ENCODE measurements at places on chromosomes 16 and 17. TPM values are rescaled to one million over a fixed set of nuclear protein-coding genes. Genes with fewer than 3 reads are reported as not detected.

KCNH4 gene
- not detected for total RNA-seq

FBXO39 gene
- not detected for total RNA-seq

DNA sequence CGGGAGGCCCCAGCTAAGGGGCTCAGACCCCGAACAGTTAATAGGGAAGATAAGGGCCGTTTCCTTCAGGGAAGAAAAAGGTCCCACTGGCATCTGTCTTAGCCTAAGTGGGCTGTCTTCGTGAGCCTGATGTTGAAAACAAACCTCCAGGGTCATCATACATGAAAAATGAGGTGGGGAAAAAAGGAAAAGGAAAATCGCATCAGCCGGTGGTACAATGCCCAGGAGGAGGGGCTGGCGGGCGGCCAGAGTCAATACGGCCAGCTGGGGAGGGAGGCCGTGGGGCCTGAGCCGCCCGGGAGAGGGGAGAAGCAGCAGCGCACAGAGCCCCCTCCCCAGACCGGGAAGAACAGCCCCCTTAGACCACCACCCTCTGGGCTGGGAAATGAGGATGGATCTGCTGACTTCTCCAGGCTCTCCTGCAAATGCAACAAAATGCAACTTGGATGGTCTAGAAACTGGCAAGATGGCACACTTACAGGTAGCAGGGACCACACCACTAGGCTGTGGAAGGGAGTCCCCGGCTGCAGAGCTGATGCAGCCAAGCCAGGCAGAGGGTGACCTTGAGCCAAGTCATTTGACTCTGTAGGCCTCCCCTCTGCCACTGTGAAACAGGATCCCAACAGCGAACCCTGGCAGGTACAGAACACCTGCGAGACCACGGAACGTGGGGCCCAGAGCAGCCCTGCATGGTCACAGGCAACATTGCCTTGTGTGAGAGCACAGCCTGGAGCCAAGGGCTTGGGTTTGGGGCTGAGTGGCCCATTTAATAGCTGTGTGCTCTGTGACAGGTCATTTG, 448.5 kb downstream of the SOX9 start:
- DNase-seq, result peak; percentile 65

ZFPM1 gene
- total RNA-seq, result 85.7 TPM

BEAN1 gene
- total RNA-seq, result not detected

DNA sequence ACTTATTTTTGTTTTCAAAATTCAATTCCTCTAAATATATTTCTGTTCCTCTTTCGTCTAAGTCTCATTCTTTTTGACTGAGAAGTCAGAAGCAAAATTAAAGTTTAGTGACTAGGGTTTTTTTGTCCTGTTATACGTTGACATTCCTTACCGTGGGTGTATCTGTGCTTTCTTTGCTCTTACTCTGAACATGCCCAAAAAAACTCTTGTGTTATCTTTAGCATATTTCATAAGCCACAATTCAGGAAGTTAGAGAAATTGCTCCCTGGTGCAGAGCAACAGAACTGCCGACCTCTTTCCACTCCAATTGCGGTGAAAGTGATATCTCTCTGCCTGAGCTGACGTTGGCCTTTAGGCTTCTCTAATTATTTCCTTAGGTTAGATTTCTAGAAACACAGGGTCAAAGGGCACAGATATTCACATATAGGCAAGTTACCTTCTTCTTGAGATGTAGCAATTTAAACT, 65.7 kb downstream of the CENPV start:
- peak; percentile 37 for DNase-seq

DNA sequence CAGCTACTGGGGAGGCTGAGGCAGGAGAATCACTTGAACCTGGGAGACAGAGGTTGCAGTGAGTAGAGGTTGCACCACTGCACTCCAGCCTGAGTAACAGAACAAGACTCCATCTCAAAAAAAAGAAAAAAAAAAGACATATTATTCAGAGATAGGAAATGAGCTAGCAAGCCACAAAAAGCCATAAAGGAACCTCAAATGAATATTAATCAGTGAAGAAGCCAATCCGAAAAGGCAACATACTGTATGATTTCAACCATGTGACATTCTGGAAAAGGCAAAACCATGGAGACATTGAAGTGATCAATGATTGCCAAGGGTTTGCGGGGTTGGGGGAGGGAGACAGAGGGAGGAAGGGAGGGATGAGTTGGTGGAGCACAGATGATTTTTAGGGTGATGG, 8.4 kb upstream of the EXOC7 start:
- no peak for DNase-seq

- DNase-seq, result no peak
These were observed 126.6 kb downstream of the C16orf95 start for GRCh38 chr16:87190288-87191230.

GRCh38 chr16:78461087-78461486, 361.6 kb downstream of the WWOX start:
- no peak for DNase-seq

GRCh38 chr16:48999044-48999443, 282.6 kb downstream of the CBLN1 start:
- no peak for DNase-seq

GRCh38 chr17:64315032-64315490, 52.0 kb upstream of the TEX2 start:
- DNase-seq, result peak; percentile 77

GRCh38 chr17:73007407-73007806, 85.1 kb downstream of the SLC39A11 start:
- peak; percentile 57 for DNase-seq

- no peak for DNase-seq
These were observed 7.7 kb upstream of the RAB37 start for GRCh38 chr17:74729368-74729767.

NATD1 gene
- 5.3 TPM for total RNA-seq

KCNJ18 gene
- not detected for total RNA-seq

- DNase-seq, result no peak
These were observed 17.3 kb downstream of the IGFBP4 start for GRCh38 chr17:40460604-40460967.

GRCh38 chr16:47156680-47157215, 13.0 kb upstream of the NETO2 start:
- no peak for DNase-seq

GRCh38 chr17:40850293-40850972, 16.6 kb downstream of the KRT12 start:
- DNase-seq, result no peak

GRCh38 chr17:69057280-69057679, 3.4 kb downstream of the ABCA9 start:
- DNase-seq, result no peak

CEP131 gene
- total RNA-seq, result 12.5 TPM

DNA sequence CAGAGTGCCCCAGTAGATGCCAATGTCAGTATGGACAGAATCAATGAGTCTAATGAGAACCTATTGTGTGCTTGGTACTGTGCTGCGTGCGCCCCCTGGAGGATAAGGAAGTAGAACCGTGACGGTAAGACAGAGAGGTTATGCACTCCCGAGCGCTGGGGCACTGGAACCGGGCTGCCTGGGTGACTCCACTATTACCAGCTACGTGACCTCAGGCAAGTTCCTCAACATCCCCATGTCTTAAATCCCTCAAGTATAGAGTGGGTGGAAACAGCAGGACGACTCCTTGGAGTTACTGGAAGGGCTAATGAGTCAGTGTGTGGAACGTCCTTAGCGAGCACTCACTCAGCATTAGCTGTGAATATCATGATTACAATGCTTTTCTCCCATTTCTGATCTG, 16.2 kb downstream of the CHST4 start:
- DNase-seq, result peak; percentile 48

GRCh38 chr17:13541032-13541480, 60.7 kb downstream of the HS3ST3A1 start:
- DNase-seq, result peak; percentile 41

GRCh38 chr16:48284772-48285409, 37.6 kb upstream of the ABCC11 start:
- DNase-seq, result no peak

CRYM gene
- not detected for total RNA-seq

KRT12 gene
- total RNA-seq, result not detected

GRCh38 chr16:53257001-53257400, 177.3 kb upstream of the RBL2 start:
- no peak for DNase-seq

DNA sequence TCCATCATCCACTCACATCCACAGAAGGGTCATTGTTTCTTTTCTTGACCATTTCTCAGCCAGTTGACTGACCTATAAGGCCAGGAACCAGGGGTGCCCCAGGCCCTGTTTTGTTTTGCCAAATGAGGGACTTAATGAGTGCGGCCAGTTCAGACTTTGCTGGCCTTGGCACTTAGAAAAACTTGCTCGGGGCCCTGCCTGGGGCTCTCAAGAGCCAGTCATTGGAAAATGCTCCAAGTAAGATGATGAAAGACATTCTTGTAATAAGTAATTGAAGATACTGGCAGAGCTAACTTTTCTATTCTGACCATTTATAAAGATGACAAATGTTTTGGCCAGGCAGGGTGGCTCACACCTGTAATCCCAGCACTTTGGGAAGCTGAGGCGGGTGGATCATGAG, 29.0 kb upstream of the CLEC18B start:
- DNase-seq, result no peak

GRCh38 chr16:84229471-84229870, 10.3 kb downstream of the KCNG4 start:
- DNase-seq, result no peak

DNA sequence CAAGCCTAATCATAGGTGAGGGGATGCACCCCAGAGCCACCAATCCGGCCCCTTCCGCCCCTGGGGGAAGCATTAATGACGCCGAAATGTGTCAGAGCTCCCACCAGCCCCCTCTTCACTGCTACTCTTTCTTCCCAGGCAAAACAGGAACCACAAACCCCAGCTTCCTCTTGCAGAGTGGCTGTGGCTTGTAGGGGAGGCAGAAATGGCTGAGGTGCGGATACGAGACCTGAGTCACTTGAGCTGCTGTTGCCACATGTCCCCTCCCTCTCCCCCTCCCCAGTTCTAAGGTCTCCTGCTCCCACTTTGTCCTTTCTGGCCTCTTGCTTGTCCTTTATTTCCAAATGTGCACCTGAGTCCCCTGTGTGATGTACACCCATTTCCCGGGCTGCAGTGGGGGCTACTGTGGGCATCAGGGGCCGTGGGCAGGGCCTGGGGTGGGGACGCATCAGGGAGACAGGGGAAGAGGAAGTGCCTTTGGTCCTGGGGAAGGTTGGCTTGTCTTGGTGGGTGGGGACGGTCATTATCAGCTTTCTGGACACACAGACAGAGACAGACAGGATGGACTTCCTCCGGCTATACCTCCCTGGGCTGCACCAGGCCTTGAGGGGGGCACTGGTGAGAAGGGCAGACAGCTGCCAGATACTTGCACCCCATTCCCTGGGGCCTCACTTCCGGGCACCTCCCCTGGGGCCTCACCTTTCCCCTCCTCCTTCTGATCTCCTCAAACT, at the start of gene APOBR:
Gene APOBR (plus strand): TSS at position 523 of the 731 bp plus-strand sequence. CDS start 39 bp downstream, at position 562.
- DNase-seq, result peak; percentile 81

All from stomach (tissue), 19 donors.